HT1080 (cell line): ENCODE measurements at places on chromosomes 4 and X. TPM values are rescaled to one million over a fixed set of nuclear protein-coding genes. Genes with fewer than 3 reads are reported as not detected.

GRCh38 chr4:40055863-40056715 lies 561 bp upstream of the N4BP2 start:
- peak; percentile 82 for DNase-seq

MAGIX gene
- total RNA-seq: 0.13 TPM in 1 of 2 replicates, not detected in the other

GIMD1 gene
- total RNA-seq: not detected in 2 replicates

GRCh38 chr4:174752026-174752425 lies 77.0 kb downstream of the GLRA3 start:
- DNase-seq: no peak
